ENCODE measurements at places on chromosomes 5 and 9.
A peak's percentile ranks its signal among the peaks of the same experiment; 100 is the strongest.

- no peak for DNase-seq
These were observed 58.6 kb downstream of the SLC22A5 start for GRCh38 chr5:132428147-132428482.

DNA sequence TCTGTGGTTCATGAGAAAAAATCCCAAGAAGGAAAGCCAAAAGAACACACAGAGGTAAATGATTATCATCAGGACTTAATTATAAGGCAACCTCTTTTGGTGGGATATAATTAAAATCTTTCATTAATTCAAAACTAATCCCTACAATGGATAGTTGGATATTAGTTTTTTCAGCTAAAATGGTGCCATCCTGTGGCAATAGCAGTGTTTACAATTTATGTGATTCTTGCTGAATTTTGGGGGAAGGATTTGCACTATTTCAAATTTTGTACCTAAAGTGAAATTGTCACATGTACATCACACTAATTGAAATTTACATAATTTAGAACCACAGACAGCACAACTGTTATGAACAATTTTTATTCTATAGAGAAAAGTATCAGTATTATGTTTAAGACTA lies 67.0 kb downstream of the CAST start:
- DNase-seq: no peak

DNA sequence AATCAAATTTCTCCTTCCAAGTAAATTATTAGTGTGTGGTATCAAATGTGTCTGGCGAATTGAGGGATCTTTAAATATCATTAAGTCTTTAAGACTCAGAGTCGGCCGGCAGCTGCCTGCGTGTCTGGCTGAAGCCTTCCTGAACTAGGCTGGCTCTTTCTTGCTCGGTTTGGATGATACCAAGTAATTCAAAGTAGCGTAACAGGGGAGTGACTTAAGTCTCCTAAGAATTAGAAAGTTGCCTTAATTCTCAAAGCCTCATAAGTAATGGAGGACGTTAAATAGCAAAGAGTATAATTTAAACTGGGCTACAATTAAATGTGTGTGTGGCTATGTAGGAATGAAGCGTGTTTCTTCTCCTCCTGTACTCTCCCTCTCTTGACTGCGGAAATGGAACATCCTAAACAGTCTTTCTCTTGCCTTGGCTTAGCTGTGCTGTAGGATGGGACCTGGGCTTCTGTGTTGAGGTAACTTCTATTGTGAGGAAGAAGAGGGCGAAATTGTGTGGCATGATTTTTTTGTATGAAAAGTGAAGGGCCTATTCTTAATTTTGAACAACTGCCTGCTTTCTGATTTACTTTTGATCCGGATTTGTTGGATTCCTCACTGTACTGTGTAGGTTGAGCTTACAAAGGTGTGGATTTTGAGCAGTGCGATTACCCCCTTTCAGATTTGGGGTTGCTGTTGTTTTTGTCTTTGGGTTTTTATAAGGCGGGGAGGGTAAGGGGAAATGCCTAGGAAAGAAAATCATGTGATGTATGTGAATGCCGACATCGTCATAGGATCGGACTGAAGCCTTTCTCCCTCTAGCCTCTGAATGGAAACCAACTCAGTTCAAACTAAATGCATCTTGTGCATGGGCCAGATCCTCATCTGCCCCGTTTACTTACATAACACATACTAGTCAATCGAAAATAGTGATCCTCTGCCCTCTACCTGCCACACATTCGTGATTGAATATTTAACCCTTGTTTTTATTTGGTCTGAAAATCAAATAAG lies 29.9 kb downstream of the CPEB4 start:
- peak; percentile 71 for DNase-seq

DNA sequence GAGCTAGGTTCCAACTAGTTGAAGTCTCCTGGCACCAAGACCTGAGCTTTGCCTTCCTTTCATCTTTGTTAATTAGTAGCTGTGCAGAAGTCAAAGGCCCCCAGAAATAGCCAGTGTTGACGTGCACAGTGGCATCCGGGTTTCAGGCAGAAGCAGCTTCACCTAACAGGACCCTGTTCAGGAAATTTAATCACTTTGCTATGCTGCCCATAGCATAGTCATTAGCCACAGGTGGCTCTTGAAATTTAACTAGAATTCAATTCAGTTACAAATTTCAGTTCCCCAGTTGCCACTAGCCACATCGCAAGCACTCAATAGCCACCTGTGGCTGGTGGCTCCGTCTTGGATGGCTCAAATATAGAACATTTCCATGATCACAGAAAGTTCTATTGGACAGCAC lies 179.1 kb downstream of the GOLPH3 start:
- no peak for DNase-seq

- no peak for DNase-seq
These were observed 416.6 kb downstream of the PLK2 start for GRCh38 chr5:58043032-58043945.

GRCh38 chr5:132054031-132054696 lies 6.3 kb upstream of the IL3 start:
- DNase-seq: no peak

DNA sequence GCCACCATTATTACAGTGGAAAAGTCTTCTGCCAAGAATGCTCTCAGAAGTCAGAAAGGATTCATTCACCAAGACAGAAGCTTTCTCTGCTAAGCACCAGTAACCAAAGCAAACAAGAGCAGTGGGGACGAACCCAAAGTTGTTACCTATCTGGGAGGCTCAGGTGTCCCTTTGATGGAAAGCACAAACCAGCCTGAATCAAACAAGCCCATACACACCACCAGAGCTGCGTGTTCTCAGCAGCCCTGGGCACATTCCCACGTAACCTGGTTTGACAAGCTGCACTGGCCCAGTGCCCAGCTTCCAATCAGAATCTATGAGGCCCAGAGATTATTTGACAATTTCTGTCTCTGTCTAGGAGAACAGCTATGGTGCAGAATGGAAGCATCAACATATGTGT lies 252.6 kb downstream of the ACTL7B start:
- DNase-seq: no peak

- DNase-seq: peak; percentile 28
These were observed 95.9 kb downstream of the CDH9 start for GRCh38 chr5:26942481-26942880.

GRCh38 chr5:81242906-81243436 lies 9.8 kb downstream of the CKMT2 start:
- DNase-seq: no peak

- DNase-seq: no peak
These were observed 41.9 kb downstream of the NACC2 start for GRCh38 chr9:136052991-136053756.

DNA sequence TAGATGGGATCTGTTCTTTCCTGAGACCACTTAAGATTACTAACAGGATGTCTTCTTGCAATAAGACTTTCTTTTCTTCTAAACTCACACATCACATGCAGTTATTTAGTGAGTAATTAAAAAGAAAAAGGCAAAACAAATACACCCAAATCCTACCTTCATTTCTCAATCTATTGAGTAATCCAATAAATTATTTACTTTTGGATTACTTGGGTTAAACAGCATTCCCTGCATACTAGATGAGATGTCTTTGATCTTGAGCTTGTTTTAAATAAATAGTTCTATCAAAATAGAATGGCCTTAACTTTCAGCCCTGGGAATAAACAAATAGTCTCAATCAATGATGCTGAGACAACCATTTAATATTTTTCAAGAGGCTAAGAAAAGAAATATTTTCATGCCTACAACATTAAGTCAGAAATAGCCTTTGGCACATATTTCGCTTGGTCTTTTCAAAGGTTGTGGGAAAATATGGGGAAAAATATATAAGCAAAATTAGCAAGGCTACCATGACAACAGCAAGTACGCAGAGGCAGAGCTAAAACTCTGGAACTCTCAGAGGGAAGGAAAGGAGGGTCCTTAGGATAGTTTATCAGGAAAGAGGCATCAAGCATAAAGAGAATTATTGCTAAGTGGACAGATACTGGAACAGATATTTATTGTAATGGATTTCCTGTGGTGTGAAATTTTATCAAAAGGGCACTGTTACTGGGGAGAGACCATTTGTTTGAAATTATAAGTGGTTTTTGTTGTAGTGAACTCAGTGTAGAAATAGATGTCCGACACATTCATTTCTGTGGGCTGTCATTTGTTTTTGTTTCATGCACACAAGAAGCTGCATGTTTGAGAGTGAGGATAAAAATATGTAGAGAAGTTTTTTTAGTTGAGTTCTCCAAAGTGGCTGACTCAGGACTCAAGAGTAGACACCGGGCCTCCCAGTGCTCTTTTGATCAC lies 70.2 kb upstream of the CDH6 start:
- peak; percentile 59 for DNase-seq

GRCh38 chr9:101479338-101480030 lies 43.9 kb upstream of the ALDOB start:
- DNase-seq: no peak

GRCh38 chr5:38562444-38563210 lies 6.2 kb upstream of the LIFR start:
- DNase-seq: peak; percentile 49

GRCh38 chr5:164332349-164333196 lies 827.2 kb downstream of the MAT2B start:
- DNase-seq: no peak

DNA sequence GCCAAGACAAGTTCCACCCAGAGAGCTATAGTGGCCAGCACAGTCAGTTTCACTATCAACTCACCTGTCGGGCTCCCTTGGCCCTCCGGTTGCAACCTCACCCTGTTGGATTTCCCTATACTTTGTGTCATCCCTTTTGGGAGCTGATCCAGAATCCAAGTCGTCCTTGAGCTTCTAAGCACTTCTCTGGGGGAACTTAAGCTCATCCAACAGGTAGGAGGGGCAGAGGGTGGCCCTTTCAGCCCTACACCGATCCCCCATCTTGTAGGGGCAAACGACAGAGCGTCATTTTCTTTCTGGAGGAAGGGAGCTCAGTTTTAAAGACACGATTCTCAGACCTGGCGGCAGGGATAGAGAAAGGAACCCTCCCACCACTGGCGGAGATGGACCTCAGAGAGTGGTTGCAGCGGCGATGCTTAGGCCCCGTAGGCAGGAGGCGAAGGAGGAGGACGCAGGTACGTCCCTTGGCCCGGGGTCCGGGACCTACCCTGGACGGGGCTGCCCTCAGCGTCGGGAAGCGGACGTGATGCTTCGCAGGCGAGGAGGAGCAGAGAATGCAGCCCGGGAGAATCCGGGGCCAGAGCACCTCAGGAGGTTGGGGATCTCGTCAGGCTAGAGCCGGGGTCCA lies 519 bp downstream of the ZER1 start:
- no peak for DNase-seq

DNA sequence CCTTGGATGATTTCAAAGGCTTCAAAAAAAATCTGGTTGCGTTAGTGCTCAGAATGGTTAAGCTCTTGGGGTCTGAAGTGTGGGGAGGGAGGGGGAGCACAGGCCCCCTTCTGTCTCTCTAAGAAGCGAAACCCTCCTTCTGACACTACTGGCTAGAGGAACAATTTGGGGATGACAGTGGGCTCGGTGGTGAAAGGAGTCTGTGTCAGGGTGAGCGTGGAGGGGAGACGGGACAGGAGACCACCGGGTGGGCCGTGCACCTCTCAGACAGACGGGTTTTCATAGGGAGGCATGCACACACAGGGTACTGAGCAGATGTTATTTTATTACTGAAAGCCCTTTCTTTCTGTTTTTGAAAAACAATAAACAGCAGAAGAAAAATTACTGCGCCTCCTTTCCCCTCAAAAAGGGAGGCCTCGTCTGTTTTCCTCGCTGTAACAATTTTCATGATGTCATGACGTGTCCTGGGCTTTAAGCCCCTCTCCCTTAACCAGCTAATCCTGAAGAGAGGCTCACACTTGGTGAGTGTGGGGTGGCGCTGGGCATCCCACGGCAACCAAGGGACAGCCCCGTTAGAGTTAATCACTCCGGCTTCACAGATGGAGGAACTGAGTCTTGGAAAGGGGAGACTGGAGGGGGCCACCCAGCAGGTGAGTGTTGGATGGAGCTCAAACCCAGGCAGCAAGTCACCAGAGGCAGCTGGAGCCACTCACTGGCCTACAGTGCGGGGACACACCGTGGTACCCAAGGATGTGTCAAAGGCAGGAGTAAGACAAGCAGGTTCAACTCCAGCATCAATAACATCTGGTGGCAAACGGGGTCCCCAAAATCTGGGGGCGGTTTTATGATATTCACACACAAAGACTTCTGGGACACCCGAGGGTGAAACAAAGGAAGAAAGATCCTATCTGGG lies 53.4 kb downstream of the PTCH1 start:
- no peak for DNase-seq

DNA sequence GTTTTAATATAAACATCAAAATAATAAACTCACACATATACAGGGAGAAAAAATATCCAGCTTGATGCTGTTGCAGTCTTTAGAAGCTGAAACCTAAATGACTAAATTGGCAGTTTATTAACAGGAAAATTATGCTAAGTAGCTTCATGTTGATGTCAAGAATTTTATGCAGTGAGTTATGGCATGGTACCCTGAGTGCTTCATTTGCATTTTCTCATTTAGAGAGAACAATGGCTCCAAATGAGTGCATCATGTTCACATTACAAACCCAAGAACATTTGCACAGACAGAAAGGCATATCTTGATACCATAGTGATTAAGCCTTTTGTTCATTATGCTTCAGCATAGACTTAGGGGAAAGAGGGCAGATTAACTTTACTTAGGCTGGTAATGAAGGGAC lies 102.9 kb upstream of the FSTL4 start:
- DNase-seq: no peak

- peak; percentile 90 for DNase-seq
These were observed 182.4 kb downstream of the CCDC171 start for GRCh38 chr9:15735083-15735857.

DNA sequence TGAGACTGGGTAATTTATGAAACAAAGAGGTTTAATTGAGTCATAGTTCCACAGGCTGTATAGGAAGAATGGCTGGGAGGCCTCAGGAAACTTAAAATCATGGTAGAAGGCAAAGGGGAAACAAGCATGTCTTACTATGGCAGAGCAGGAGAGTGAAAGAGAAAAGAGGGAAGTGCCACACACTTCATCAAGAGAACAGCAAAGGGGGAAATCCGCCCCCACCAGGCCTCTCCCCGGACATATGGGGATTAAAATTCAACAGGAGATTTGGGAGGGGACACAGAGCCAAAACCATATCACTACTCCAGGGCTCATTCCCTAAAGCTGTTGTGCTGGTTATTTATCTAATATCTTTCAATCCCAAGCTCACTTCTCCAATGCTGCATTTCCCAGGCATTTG lies 50.2 kb upstream of the NR3C1 start:
- no peak for DNase-seq

GRCh38 chr5:37771203-37771611 lies 68.6 kb downstream of the GDNF start:
- no peak for DNase-seq

DNA sequence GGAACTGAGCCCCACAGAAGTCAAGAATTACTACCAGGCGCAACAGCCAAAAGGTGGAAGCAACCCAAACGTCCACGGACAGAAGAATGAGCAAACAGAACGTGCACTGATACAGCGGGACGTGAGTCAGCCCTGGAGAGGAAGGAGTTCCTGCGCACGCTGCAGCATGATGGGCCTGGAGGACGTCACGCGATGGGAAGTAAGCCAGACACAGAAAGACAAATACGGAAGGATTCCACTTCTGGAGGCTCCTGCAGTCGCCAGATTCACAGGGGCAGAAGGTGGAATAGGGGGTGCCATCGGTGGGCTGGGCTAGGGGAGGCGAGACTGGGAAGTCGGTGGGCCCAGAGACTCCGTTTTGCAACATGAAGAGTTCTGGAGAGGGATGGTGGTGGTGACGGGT lies 80.3 kb upstream of the PHYKPL start:
- no peak for DNase-seq
